ENCODE measurements at places on chromosomes 2 and 18.

DNA sequence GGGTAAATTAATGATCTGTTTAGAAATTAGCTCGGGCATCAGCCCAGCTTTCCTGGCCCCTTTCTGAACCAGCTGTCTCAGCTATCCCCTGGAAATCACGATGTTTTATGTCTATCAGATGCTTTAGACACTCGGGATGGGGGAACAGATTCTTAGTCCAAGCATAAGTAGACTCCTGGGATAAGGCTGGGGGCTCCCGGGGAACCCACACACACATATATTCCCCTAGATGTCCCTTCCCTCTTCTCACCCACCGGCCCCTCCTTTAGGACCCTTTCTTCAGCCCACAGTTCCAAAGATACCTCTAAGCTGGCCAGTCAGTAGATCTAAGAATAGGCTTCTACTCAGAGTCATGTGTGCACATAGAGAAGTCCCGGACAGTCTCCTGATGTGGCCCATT, 151.5 kb upstream of the COPS8 start:
- DNase-seq: no peak

GRCh38 chr18:40866013-40866645, 1088.9 kb upstream of the PIK3C3 start:
- no peak for DNase-seq

- DNase-seq: no peak
These were observed 177.1 kb upstream of the LHCGR start for GRCh38 chr2:48932667-48933066.

- no peak for DNase-seq
These were observed 31.9 kb upstream of the LDLRAD4 start for GRCh38 chr18:13186687-13187086.

- peak; percentile 54 for DNase-seq
These were observed 215.9 kb downstream of the TMEM247 start for GRCh38 chr2:46695283-46695682.

- no peak for DNase-seq
These were observed 41.7 kb downstream of the SH3BP4 start for GRCh38 chr2:234993541-234993981.

DNA sequence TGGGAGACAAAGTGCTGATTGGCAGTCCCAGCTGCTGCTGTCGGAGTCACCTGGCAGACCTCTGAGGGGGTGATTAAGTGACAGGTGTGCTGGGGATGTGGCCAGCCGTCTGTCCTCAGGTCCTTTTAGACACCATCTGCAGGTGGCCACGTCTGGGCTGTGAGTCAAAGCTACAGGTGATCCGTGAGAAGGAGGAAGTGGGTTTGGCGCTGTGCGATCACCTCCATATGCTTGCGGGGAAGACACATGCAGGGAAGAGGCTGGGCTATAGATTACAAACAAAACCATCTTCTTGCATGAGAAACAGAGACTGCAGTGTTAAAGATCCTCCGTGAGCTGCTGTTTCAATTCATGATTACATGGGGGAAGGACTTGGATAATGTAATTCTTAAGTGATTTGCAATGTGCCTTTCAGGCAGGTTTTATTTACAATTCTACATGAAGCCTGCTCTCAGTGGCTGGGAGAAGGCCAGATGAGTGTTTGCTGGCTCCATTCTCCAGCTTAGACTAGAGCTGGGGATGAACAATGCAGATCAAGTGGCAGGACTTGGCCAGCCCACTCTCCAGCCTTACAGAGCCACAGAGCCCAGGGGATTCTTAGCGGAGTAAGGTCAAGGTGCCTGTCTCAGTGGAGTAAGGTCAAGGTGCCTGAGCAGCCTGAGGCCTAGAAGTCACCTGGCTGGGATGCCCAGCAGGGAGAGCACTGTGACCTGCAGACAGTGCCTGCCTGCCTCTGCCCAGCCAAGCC, 87.8 kb downstream of the LYPD1 start:
- no peak for DNase-seq

- DNase-seq: no peak
These were observed 102.1 kb upstream of the LMAN1 start for GRCh38 chr18:59461171-59461570.

GRCh38 chr2:150303281-150303680, 184.2 kb downstream of the RND3 start:
- DNase-seq: no peak

- DNase-seq: no peak
These were observed 31.3 kb downstream of the DTNA start for GRCh38 chr18:34741401-34741800.

DNA sequence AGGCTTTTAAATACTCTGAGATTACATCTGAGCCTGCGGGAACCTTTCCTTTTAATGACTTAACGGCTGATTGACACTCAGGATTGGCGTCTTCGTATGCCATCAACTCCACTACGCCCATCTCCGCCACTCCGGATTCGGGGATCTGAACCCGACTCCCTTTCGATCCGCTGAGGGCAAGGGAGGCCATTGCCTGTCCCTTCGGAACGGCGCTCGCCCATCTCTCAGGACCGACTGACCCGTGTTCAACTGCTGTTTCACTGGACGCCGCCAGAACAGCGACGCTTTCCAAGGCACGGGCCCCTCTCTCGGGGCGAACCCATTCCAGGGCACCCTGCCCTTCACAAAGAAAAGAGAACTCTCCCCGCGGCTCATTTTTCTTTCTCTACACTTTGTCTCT, 90.4 kb downstream of the PID1 start:
- no peak for DNase-seq

GRCh38 chr2:132680544-132680943, 10.5 kb upstream of the LYPD1 start:
- DNase-seq: no peak

DNA sequence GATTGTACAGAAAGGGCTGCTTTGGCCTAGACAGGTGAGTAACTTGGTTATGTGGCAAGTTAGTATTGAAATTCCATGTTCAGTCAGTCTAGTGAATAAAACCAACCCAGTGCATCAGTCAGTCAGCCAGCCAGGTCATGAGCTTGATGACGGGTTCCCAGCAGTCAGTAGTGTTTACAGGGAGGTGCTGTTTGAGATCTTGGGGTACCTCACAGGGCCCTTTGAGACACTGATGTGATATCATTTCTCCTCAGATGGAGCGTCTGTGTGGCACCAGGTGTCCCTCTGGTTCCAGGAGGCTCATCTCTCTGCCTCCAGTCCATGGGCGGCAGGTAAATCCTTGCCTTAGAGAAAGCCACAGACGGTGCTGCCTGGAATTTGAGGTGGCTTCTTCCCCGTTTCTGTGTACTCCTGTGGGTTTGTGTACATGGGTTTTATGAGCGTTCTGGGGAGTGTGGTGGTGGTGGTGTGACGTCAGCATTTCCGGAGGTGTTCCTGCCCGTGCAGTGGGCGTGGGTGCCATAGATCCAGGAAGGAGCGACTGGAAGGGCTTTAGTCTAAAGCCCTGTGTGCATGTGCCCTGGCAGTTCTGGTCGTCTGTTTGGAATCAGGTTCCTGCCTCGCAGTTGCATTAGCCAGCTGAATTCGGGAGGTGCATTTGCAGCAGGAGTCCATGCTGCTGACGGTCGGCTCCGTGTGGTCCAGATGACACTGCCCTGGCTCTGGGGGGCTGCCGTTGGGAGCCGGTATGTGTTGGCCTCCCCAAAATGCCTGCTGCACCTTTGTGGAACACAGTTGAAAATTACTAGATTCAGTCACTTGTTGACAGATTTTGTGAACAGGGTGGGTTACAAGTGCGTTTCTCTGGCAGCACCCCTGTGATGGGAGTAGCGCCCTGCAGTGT, 2.1 kb downstream of the CTDP1 start:
- no peak for DNase-seq
